ENCODE measurements at places on chromosomes 2 and 18.

DNA sequence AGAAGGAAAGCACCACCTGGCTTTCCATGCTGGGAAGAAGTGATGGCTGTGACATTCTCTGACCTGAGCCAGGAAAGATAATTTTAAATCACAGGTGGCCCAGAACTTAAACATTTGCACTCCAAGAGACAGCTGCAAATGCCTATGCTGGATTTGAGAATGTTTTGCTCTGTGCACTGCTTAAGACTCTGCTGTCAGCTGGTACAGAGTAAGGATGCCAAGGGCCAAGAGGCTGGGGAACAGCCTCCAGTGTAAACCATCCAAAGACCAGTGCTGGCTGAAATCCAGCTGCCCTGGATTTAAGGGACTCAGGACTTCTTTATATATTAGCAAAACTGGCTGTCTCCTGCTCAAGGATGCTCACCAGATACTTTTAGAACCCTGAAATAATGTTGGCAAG is 3.9 kb downstream of the HOXD8 start:
- no peak for DNase-seq

DNA sequence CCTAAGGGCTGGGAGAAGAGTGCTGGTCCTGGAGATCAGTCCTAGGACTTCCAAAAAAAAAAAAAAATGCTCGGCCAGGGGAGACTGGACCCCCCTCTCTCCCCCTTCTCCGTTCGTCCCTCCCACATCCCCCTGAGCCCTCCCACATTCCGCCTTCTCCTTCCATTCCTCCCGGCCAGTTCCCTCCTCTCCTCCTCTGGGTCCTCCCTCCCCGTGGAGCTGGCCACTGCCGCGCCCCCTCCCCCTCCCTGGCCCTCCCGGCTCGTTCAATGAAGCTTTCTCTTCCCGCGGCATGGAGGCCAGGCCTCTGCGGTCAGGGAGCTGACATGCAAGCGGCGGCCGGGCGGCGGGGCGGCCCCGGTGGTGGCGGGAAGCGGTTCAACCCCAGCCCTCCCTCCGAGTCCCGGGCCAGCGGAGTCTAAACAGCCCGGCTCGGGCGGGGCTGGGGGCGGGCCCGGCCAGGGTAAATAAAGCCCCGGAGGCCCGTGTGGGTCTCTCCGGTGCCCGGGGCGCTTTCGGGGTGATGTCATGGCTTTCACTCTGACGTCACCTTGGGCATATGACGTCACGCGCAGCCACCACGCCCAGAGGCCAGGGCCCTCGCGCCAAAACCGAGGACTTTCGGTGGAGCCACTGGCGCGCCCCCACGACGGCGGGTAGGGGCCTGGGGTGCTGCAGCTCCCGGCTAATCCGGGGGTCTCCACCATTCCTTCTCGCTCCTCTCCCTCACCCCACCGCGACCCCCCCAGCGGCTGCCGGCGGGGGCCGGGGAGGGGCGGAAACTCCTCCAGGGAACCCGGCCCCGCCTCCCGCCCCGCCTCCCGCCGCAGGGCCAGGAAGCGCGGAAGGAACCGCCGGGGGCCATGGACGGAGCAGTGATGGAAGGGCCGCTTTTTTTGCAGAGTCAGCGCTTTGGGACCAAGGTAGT is at the start of the genes DOK1 and LOXL3:
DOK1 (plus strand) TSS at position 829 of the 928 bp plus-strand sequence; CDS start at position 864, 35 bp downstream.
LOXL3 (minus strand) TSS at position 51 of the 928 bp plus-strand sequence. CDS start 1,308 bp downstream, outside the sequence.
- peak; percentile 86 for DNase-seq

GRCh38 chr2:222927600-222927999 is 66.8 kb downstream of the ACSL3 start:
- DNase-seq, result no peak

- DNase-seq, result no peak
Measured at GRCh38 chr18:78632111-78632541, 347.5 kb upstream of the SALL3 start.

GRCh38 chr2:10914272-10914693 is 2.5 kb downstream of the KCNF1 start:
- no peak for DNase-seq

- DNase-seq, result no peak
Measured at GRCh38 chr2:152335726-152336118, 748 bp downstream of the FMNL2 start.

- DNase-seq, result no peak
Measured at GRCh38 chr2:217430916-217431576, 571.2 kb upstream of the TNP1 start.

- DNase-seq, result no peak
Measured at GRCh38 chr2:173150087-173150486, 74.4 kb downstream of the MAP3K20 start.

- DNase-seq, result no peak
Measured at GRCh38 chr2:54295911-54296310, 39.9 kb upstream of the TSPYL6 start.

- DNase-seq, result no peak
Measured at GRCh38 chr2:20215183-20216040, 9.5 kb downstream of the SDC1 start.

GRCh38 chr2:201093573-201093972 is 21.8 kb downstream of the NDUFB3 start:
- DNase-seq, result no peak

- DNase-seq, result no peak
Measured at GRCh38 chr2:152485954-152486736, 151.2 kb downstream of the FMNL2 start.

DNA sequence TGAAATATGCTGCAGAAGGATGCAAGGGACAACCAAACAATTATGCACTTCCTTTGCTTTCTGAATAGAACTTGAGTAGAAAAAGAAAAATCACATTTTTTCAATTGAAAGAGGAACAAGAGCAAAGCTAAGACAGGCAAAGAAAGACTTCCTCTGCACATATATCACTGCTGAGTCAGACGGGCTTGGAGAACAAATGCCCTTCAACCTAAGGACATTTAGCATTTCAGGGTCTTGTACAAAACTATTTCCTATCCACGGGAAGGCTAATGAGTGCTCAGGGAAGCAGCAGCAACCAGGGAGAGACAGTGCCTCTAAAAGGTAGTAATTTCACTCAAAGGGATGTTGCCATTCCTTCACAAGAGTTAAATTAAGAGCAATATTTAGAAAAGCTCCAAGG is 570.0 kb upstream of the GCFC2 start:
- DNase-seq, result no peak

DNA sequence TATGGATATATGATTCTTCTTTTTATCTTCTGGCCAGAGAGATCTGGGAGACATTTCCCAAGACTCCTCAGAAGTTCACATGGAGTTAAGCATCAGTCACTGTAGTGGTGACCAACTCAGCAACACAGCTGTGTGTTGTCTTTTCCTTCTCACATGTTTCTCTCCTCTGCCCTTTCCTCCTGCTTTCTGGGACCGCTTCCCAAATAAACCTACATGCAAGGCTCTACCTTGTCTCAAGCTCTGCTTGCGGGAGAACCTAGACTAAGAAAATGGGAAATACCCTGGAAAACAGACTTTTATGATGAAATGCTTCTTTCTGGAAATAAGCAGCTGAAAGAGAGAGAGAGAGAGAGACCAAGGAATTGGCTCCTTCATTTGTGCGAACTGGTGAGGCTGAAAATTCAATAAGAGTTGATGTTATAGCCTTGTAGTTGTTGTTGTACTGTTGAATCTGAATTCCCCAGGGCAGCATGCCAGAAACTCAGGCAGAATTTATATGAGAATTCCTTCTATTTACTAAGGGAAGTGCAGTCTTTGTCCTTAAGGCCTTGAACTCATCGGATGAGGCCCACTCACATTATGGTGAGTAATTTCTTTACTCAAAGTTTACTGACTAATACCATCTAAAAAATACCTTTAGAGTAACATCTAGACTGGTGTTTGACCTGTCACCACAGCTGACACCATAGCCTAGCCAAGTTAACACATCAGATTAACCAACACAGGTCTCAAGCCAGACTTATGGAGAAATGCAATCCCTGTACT is 22.7 kb upstream of the DSC1 start:
- DNase-seq, result no peak

DNA sequence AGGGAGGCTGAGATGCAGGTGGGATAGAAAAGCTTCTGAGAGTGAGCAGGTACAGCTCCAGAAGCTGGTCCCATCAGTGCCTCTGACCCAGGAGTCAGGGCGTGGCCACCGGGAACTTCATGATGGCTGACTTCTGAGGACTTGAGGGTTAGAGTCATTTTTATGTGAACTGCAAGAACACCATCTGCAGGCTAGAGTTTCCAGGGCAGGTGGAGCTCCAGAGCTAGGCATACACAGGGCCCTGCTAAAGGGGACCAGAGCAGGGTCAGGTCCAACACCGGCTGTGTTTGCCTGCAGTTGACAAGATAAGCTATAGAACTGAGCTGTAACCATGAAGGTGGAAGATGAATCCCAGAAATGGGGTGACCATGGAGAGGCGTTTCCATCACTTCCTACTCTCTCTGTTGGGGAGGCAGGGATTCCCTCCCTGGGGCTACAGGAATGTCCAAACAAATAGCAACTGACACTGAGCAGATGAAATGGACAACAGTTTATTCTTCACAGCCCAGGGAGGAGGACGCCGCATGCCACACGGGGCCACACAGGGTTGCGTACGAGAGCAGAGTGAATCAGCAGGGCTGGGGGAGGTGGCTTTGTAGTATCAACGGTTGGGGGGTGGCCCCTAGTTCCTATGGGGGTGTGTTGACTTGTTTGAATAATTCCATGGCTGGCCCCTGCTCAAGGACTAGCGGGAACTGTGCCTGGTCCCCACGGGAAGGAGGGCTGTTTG is 77.6 kb upstream of the ZNF516 start:
- DNase-seq, result no peak

GRCh38 chr2:10419553-10420257 is 28.4 kb downstream of the ODC1 start:
- no peak for DNase-seq

- DNase-seq, result no peak
Measured at GRCh38 chr2:218400930-218401881, 1.5 kb downstream of the CTDSP1 start.

DNA sequence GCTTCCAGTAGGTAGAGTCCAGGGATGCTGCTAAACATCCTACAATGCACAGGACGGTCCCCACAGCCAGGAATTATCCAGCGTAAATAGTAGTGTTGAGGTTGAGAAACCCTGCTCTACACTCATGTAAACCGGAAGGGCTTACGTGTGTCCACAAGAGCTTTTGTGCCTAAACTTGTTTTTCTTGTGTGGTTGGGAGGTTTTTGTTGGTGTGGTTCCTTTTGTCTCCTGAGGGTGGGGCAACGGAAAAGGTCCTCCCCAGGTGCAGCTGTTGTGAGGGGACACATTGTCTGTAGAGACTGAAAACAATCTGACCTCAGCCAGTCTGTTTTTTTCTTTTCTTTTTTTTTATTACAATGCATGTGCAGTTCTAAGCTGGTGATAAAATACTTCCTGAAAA is 72.7 kb upstream of the MGAT5 start:
- DNase-seq, result peak; percentile 75

DNA sequence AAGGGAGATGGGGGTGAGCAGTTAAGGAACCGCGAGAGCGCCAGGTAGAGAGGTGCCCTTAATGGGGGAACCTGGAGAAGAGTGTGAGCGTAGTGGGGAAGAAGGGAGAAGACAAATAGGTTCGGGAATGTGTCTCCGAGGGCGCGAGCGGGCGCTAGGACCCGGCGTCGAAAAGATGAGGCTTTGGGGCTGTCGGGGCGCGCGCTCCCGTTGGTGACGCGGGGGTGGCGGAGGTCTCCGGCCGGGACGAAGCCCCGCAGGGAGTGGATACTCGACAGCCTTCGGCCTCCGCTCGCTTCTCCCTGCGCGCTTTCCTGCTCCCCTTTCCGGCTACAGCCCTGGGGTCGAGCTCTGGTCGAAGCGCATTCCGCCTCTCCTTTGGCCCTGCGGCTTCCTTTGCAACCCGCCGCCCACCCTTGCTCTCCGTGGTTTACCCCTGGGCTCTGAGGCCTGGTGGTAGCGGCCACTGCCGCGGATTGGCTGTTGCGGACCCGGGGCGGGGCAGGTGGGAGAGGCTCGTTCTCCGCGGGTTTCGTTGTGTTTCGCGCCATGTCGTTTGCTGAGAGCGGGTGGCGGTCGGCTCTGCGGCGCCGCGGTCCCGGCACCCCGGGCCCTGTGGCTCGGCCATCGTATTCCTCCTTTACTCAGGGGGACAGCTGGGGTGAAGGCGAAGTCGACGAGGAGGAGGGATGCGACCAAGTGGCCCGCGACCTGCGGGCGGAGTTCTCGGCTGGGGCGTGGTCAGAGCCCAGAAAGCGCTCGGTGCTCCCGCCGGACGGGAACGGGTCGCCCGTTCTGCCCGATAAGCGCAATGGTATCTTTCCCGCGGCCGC is at the start of gene ARL6IP6:
ARL6IP6 (plus strand) TSS at position 545 of the 833 bp plus-strand sequence; CDS start at position 550, 5 bp downstream.
- DNase-seq, result peak; percentile 93

DNA sequence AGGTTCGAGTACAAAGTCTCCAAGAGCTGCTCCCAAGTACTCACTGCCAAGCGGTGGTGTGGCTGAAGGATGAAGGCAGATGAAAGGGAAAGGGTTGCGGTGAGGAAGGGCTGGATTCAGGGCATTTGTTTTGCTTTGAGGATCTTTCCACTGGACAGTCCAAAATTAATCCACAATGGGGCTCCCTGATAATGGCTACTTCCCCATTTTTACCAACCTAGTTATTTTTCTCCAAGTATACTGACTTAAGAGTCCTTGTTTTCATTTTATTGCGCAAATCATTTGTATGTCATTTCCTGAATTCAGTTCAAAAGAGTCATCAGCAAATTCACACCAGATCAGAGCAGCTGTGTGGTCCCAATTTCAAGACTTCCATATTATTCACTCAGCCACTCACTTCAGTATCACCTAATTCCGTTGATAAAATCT is 464 bp upstream of the SESTD1 start:
- no peak for DNase-seq

GRCh38 chr2:46914578-46915230 is 902 bp downstream of the MCFD2 start:
- DNase-seq, result no peak

DNA sequence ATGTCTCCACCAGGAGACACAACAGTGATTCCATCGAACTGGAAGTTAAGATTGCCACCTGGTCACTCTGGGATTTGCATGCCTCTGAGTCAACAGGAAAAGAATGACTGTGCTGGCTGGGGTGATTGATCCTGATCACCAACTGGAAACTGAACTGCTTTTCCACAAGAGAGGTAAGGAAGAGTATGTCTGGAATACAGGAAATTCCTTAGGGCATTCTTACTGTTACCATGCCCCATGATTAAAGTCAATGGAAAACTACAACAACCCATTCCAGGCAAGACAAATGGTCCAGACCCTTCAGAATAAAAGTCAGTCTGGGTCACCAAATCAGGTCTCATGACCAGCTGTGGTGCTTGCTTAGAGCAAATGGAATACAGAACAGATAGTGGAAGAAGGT is 12.0 kb upstream of the DDX1 start:
- no peak for DNase-seq

All from CD4-positive, alpha-beta T cell treated with Interleukin-12 subunit alpha and Interleukin-12 subunit beta, for 1 hour (primary cell).